Esophagus squamous epithelium (tissue), 5 donors: ENCODE measurements at places on chromosomes 6 and 20.

- DNase-seq, result no peak
Observed at GRCh38 chr6:149366267-149366921, 33.7 kb upstream of the SUMO4 start.

GRCh38 chr6:149114167-149114566, 203.3 kb upstream of the TAB2 start:
- no peak for DNase-seq

DNA sequence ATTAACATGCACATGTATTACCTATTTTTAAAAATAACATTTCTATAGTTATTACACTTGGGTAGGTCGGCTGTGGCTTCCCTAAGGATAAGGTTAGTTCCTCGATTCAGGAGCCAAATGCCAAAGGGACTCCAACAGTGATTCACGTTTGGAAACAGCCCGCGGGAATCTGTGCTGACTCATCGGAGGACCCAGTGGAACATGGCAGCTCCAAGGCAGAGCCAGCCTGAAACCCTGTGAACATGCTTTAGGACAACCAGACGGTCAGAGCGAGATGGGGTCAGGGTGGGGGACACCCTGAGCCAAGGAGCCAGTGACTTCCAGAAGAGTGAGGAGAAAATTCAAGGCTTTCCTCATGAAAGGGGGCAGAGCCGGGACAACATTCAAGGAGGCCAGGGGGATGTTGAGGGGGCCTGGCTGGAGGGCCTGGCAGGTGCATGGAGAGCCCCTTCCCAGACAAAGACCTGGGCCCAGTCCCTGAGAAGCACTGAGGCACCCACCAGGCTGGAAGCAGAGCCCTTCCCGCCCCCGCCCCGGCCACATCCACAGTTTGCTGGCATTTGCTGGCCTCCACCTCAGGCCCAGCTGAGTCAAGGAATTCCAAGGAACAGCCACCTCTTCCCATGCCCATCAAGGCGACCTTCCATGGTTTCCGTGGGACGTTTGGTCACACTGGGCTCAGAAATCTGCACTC, 133.2 kb downstream of the SNX5 start:
- no peak for DNase-seq

DNA sequence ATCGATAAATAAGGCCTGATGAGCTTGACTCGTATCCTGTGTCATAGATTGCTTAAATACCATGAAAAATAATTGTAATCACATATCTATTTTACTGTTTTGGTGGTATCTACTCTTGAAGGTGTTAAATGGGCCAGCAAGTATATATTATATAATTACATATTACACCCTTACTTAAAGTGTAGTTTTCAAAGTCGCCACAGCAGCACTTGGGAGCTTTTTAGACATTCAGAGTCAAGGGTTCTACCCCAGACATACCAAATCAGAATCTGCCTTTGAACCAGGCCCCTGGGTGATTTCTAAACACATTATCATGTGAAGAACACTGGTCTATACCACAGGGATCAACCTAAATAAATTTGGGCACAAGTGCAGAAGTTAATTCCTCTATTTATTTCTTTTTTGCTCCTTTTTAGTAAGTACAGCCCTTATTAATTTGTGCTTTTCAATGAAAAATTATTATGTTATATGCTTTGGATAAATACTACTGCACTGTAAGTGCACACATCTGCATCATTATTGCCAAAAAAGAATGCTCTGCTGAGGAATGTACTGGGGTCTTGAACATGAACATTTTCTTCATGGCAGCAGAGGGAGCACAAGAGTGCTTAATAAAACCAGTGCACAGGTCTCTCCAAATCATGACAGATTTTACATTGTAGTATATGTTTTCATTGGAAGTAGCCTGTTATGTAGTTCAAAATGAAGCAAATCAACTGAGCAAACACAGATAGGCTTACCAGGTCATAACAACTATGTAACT, 3.1 kb upstream of the ATXN1 start:
- no peak for DNase-seq

- DNase-seq, result no peak
Observed at GRCh38 chr6:29965873-29966601, 23.7 kb downstream of the HLA-A start.
